ENCODE measurements at places on chromosomes 16 and 17.

DNA sequence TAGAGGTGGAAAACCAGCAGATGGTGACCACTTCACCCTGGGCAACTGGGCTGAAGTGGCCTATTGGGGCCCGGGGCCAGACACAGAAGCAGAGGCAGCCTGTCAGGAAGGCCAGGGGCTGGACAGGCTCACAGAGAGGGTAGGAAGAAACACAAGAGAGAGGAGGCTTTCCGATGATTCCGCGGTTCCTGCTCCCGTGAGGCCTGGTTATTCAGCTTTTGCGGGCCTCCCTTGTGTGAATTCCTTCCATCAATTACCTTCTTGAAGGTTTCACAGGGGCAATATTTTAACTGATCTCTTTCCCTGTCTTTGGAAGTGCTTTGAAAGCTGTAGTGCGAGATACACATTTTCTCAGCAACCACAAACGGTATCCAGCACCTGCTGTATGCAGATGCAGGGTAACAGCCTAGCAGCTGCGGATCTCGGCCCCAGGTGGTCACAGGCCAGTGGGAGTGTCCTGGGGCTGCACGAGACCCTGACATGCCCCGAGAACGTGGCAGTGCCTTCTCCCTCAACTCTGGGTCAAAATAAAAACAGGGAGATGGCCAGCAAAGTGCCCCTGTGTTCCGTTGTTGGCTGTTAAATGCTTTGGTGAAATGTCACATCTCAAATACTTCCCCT is 11.6 kb upstream of the CMIP start:
- DNase-seq, result no peak

DNA sequence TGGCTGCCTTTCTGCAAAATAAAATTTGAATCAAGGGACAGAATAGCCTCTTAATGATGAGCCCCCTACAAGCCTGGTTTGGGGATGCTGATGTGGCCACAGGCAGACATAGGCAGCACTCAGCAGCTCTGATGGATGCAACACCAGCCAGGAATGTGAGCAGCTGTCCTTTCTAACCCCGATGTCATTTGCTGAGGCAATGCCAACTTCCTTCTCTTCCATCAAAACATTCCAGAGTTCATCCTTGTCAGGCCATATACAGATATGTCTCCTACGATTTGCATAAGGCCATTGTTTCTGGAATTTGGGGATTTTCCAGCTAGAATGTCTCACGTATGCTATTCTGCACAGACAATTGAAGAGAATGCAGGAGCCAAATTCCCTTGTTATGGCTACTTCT is 52.1 kb upstream of the MYOCD start:
- DNase-seq, result no peak

DNA sequence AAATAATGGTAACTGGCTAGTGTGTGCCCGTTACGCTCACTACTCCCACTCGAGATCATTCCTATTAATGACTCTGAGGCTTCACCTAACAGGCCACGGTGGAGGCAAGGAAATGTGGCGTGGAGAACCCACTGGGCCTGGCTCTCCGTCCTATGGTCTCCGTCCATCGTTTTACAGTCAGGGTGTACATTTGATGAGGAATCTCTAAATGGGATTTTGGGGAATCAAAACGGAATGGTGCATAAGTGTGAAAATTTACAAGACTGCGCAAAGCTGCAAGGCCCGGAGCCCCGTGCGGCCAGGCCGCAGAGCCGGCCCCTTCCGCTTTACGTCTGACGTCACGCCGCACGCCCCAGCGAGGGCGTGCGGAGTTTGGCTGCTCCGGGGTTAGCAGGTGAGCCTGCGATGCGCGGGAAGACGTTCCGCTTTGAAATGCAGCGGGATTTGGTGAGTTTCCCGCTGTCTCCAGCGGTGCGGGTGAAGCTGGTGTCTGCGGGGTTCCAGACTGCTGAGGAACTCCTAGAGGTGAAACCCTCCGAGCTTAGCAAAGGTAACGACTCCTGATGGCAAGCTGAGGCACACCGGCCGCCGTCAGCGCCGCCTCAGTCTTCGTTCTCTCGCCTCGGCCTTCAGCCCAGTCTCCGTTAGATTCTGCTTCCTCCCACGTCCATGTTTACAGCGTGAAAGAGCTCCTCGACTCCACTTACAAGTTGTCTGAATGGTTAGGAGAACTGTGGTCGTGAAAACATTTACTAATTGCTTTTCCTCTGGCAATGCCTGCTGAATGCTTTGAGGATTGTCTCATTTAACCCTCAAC is at the start of gene RAD51C:
Gene RAD51C (plus strand): TSS at position 364 of the 817 bp plus-strand sequence. CDS start 42 bp downstream, at position 406.
- DNase-seq, result peak; percentile 84

GRCh38 chr17:14149751-14150150 is 80.4 kb downstream of the COX10 start:
- no peak for DNase-seq

GRCh38 chr17:68612923-68613292 is 11.7 kb upstream of the FAM20A start:
- no peak for DNase-seq

DNA sequence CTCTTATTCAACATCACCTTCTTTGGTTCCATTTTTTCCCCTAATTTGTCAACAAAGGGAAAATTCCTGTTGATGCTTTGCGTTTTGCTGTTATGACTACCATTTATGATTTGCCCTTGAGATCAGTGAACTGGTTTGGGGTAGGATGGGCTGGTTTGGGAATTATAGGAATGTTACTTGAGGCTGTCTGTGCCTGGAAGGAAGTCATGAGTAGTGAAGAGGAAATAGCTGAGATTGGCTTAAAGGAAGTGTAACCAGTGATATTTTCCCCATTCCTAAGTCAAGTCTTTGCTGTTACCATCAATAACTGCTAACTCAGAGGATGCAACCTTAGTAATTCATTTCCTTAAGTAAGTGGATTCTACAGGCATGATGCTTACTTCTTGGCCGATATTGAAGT is 179.2 kb downstream of the MAP2K6 start:
- DNase-seq, result no peak

DNA sequence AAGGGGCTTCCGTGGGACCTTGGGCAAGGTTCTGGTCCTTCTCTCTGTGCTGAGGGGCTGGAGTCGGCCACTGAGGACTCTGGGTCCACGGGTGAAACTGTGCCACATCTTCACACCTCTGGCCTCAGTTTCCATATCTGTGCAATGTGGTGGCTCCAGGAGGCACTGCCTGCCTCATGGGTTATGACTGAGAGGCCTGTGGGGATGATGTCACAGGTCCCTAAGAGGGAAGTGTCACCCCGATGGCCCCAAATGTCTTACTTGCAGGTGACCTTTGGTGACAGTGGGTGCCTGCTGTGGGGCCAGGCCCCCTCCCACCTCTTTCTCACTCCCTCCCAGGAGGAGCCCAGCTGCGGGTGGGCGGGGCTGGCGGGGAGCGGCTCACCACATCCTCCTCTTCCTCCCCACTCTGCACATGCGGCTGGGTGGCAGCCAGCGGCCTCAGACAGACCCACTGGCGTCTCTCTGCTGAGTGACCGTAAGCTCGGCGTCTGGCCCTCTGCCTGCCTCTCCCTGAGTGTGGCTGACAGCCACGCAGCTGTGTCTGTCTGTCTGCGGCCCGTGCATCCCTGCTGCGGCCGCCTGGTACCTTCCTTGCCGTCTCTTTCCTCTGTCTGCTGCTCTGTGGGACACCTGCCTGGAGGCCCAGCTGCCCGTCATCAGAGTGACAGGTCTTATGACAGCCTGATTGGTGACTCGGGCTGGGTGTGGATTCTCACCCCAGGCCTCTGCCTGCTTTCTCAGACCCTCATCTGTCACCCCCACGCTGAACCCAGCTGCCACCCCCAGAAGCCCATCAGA is at the start of gene IL21R:
Gene IL21R (plus strand): TSS at position 407 of the 801 bp plus-strand sequence. CDS start 27,898 bp downstream, outside the sequence.
- peak; percentile 81 for DNase-seq

- DNase-seq, result no peak
These were observed 21.4 kb upstream of the JPH3 start for GRCh38 chr16:87580855-87581261.

DNA sequence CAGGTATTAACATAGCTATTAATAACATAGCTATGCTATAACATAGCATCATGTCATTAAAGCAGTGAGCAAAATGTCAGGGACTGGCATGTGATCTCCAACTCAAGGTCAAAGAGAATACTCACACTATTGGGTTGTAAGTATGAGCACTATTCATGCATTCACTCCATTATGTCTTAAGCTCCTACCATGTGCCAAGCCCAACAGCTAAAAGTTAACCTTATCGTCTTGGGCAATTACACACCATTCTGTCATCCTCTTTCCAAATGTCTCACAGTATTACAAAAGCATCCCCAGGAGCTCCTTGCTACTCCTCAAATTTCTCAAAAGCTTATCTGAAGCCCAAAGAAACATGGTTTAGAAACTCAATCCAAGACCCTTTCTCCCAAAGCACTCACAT is 22.0 kb upstream of the NOG start:
- no peak for DNase-seq

- DNase-seq, result no peak
These were observed 223.1 kb downstream of the SOX9 start for GRCh38 chr17:72343911-72344310.

GRCh38 chr16:117379-118365 is 20.8 kb downstream of the NPRL3 start:
- peak; percentile 43 for DNase-seq
